ENCODE measurements at places on chromosomes 5 and 9.
A peak's percentile ranks its signal among the peaks of the same experiment; 100 is the strongest.

DNA sequence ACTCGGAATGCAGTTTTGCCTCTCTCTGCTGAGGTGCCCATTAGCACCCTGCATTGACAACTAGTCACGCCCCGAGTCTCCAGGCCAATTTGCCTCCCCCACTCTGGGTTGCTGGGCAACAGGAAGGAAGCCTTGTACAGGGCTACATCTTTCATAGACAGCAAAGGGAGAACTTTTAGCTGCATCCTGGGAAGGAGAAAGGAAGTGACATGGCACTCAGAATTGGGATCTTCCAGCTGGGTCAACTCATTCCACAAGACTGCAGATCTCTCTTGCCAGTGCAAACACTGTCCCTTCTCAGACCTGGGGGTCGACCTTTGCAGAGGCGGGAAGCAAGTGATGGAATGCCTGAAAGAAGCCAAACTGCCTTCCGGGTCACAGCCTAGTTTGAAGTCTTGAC, 282.0 kb downstream of the SLIT3 start:
- DNase-seq, result no peak

DNA sequence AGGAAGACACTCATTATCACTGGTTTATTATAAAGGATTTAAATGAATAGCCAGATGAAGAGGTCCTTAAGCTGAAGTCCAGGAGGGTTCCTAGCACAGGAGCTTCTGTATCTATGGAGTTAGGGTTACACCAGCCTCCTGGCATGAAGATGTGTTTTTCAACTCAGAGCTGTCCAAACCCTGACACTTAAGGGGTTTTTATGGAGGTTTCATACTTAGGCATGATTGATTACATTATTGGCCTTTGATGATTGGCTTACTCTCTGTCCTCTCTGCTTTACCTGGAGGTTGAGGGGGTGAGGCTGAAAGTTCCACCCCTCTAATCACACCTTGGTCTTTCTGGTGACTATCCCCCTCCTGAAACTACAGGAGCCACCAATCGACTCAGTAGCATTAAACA, 84.9 kb upstream of the ZNF169 start:
- DNase-seq, result no peak

- DNase-seq, result no peak
Observed at GRCh38 chr5:147780924-147781573, 1.5 kb downstream of the JAKMIP2 start.

GRCh38 chr5:178227929-178228328, 4.7 kb downstream of the PHYKPL start:
- DNase-seq, result no peak

DNA sequence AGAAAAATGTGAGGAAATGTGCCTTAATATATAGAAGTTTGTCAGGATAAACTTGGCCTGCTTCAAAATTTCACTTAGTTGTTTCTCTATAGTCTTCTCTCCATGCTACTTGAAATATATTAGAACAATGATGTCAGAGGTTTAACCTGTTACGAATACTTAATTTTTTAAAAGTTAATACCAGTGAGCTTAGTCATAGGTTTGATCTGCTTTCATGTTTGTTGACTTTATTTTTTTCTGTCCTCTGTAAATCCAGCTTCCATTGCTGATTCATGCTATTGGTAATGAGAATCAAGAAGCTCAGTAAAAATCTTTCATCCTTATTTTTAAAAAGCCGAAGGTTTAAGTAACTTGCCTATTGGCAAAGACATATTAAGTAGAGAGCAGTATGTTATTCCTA, 27.9 kb downstream of the BDP1 start:
- peak; percentile 36 for DNase-seq

DNA sequence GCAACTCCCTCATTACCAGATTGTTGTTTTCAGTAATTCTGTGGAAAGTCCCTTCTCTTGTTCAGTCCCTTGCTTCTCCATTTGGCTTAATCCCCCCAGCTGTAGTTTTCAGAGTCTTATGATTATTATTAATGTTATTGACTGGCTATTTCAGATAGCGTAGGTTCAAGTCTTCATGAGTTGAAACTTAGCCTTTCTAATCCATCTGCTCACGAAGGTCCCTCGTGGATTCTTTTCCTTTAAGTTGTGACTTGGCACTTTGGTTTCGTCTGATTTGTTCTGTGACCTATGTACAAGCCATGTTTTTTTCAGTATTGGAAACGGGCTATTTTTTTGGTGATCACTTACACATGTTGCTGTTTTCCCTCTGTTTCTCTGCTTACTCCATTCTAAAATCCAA, 260.3 kb downstream of the TMEM167A start:
- no peak for DNase-seq

DNA sequence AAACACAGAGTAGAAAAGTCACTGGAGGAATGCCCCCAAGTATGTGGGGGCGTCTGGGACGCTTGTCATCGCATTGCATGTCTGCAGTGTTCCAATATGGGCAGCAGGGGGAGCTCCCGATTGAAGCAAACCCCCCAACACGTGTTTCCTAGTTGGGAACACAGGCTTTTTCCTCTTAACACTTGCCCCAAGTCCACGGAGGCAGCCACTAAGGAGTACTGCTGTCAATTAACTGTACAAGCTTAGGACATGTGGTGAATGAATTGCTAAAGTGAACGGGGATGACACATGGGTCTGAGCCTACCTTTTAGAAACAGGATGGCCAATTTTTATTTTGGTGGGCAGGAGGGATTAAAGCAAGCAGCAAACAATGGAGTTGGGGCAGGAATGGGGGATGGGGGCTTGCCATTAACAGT, 2.2 kb downstream of the GABRB2 start:
- DNase-seq, result peak; percentile 55

DNA sequence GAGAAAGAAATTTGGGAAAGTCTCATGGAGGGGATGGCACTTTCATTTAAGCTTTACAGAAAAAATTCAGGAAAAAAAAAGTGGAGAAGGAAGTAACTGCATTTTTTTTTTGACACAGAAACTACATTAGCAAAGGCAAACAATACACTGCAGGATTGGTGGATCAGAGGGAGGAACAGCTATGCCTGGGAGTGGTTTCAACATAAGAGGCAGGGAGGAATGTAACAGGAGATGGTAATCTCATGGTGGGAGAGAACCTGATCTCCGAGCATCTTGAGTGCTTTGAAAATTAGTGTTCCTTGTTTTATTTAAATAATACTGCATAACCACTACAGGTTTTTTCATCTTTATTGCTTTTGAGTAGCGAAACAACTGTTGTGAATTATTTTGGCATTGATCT, 249.4 kb downstream of the FAM170A start:
- no peak for DNase-seq

DNA sequence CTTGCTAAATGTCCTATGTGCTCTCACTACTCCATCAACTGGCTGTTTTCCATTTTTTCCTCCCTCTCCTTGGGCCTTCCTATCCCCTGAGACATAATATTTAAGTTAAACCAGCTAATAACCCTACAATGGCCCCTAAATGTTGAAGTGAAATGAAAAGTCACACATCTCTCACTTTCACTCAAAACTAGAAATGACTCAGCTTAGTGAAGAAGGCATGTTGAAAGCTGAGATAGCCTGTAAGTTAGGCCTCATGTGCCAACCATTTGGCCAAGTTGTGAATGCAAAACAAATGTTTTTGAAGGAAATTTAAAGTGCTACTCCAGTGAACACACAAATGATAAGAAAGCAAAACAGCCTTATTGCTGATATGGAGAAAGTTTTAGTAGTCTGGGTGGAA, 48.8 kb upstream of the CDH10 start:
- DNase-seq, result no peak

DNA sequence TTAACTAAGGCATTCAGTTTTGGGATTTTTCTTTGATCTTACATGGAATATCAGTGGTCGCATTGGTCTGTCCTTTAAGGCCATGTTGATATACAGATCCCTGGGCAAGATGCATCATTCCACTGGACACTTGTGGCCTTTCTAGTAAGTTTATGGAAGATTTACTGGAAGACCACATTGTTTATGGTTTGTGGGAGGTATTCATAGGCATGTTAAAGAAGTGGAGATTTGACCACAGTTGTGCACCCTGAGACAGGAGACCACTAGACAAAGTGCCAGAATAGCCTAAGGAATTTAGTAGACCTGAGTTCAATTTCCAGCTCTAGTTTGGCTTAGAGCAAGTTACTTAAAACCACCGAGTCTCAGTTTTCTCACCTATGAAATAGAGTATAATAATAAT, 383.1 kb upstream of the PAPPA start:
- DNase-seq, result no peak

DNA sequence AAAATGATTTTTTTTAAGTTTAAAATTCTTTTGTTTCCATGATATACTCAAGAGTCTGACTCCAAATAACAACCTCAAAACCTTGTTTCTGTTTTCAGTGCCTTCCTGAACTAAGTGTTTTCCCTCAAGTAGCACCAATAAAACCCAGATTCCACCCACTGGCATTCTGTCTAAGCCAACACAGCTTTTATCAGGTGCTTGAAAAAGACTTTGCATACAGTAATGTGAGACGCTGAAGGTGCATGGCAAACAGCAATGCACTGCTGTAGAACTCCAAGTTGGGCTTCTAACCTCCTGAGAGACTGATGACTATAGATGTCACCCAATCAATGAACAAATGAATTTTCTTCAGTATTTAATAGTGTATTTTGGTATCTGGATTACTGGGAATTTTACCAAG, 95.7 kb downstream of the NFIB start:
- no peak for DNase-seq

- DNase-seq, result no peak
Observed at GRCh38 chr5:167553511-167553910, 737.9 kb upstream of the WWC1 start.

GRCh38 chr5:139919308-139919707, 123.7 kb downstream of the PSD2 start:
- DNase-seq, result no peak

GRCh38 chr5:74991522-74991921, 60.8 kb downstream of the GCNT4 start:
- DNase-seq, result no peak

- DNase-seq, result no peak
Observed at GRCh38 chr5:63351164-63351563, 611.1 kb downstream of the HTR1A start.

DNA sequence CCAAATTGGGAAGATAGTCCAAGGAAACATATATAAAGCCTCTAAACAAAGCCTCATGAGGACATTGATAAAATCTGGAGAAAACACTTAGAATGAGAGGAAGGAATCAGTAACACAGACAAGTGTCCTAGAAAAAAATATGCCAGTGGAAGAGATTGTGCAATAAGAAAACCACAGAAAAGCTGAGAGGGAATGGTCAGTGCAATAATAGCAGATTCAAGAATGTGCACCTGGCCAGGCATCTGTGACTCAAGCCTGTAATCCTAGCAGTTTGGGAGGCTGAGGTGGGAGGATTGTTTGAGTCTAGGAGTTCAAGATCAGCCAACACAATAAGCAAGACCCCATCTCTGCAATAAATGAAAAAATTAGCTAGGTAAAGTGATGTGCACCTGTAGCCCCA, 691.2 kb upstream of the CDH6 start:
- no peak for DNase-seq

GRCh38 chr5:108028412-108028811, 353.5 kb downstream of the FBXL17 start:
- no peak for DNase-seq

DNA sequence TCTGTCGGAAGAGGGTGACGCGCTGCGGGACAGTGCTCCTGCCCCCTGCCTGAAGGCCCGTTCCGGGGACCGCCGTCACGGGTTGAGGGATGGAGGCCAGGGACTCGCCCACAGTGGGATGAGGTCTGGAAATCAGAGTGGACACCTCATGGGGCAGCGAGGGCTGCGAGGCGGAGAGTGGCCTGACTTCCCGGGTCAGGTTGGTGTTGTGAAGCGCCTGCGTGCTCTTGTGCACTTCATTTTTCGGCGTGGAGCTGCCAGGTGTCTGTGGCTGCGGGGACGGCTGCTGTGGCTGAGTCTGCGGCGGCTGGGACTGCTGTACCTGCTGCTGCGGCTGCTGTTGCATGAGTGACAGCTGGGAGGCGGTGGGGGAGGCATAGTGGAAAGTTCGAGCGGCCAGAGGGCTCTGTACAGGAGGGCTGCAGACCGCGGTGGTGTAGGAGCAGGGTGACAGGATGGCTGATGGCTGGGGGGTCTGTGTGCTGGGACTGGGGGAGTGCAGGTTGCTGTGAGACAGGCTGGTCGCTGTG, 434.1 kb downstream of the HCN1 start:
- DNase-seq, result no peak

GRCh38 chr9:2220036-2220435, 204.9 kb downstream of the SMARCA2 start:
- no peak for DNase-seq

GRCh38 chr9:118121361-118121760, 417.2 kb downstream of the TLR4 start:
- DNase-seq, result no peak

GRCh38 chr5:54837981-54838380, 147.4 kb downstream of the ESM1 start:
- no peak for DNase-seq

GRCh38 chr9:99371376-99371775, 149.3 kb downstream of the SEC61B start:
- DNase-seq, result no peak

DNA sequence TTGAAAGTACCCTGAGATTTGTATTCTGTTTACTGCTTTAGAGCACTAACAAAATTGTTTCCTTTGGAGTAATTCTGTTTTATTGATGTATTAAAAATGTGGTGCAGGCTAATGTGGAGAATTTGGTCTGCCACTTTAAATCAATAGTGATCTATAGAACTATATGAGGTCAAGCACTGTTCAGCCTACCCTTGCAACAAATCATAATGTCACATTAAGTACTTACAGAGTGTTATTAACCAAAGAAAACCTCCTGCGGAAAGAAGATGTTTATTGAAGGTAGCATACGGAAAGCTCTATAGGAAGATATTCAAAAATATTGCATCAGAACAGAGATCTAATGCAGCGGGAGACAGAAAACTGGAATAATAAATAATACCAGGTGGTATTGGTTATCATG, 865.0 kb upstream of the TYRP1 start:
- DNase-seq, result no peak

- no peak for DNase-seq
Observed at GRCh38 chr5:32136342-32136741, 37.8 kb downstream of the GOLPH3 start.

GRCh38 chr9:124292696-124293593, 35.2 kb downstream of the NEK6 start:
- DNase-seq, result no peak

GRCh38 chr5:127865273-127865672, 162.1 kb downstream of the CCDC192 start:
- DNase-seq, result no peak

GRCh38 chr9:105880517-105880916, 186.2 kb downstream of the TMEM38B start:
- no peak for DNase-seq

GRCh38 chr9:115000217-115000639, 69.8 kb upstream of the TNFSF8 start:
- no peak for DNase-seq

All from AG08396 (cell line).